ENCODE measurements at places on chromosomes 7 and 10.

DNA sequence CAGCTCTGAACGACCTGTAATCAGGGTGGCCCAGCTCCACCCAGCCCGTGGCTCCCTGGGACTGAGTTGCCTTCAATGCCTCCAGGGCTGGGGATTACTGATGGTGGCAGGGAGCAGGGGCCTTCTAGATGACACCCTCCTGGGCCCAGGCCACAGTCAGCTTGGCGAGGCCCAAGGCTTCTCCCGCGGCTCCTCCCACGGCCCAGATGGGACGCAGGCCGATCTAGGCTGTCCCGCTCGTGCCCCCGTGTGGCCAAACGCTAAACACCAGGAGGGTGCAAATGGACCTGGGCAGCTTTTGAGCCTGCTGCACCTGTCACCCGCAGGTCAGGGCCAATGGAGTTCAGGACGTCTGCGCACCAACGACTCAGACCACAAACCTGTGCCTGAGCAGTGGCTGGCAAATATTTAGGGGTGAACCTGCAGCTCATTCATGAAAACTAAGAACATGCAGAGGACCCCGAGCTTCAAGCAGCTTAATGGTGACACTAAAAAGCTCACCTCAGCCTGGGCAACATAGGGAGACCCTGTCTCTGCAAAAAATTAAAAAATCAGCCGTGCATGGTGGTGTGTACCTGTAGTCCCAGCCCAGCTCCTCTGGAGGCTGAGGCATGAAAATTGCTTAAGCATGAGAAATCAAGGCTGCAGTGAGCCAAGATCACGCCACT, 43.2 kb downstream of the ASB13 start:
- peak; percentile 91 for DNase-seq

DNA sequence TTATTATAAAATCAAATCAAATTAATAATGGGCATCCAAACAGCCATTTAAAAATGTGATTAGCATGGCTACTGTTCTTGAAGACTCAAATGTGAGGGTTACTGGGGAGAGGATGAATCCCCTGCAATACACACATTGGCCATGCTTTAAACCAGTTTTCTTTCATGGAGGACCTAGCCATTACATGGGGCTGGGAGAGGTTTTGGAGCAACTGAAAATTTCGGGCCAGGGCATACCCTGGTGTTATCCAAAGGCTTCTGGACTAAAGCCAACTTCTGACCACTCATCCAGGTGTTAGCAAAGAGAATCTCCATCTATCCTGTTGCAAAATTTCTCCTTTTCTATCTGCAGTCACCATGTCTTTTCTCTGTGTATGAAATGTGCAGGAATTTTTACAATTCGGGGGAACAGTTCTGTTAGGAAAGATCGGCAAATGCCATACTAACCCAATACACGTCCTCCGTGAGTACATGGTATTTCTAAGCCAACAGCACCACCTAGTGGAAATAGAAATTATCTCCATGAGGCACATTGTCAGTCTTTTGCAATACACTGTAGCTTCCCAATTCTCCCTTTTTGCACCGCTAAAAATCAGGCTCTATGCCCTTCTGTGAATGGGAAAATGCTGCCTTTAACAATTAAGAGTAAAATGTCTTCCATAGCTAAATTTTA, 47.0 kb upstream of the ZNF107 start:
- DNase-seq = no peak

DNA sequence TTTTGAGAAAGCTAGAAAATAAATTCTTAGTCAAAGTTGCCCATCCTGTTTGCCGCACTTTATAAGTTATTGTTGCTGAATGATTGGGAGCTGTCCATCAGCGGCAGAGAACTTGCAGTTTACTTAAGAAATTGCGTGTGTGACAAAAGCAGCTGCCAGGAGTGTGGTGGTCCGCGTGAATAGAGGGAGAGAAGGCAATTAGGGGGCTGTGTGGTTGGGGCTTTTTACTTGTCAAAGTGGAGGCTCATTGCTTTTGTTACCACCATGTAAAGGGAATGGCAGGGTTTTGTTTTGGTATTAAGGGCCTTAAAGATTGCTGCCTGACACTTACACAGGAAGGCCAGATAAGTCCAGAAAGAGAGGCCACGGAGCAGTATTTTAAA, 177.8 kb downstream of the TCF7L2 start:
- DNase-seq = no peak

DNA sequence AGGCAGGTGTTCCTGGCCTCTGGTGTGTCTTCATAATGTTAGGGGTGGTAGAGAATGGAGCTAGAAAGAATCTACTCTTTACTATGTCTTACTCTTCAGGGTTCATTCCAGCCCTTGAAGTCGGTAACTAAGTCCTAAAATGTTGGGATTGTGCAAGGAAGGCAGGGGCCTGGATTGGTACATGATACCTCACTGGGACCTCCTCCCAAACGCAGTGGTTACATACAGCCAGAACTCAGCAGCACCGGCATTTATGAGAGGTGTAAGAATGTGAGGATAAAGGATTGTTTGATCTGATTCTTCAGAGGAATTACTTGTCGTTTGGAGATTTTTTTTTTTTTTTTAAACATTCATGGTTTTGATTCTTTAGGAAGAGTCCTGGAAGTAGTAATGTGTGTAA, 6.9 kb downstream of the COMTD1 start:
- no peak for DNase-seq

DNA sequence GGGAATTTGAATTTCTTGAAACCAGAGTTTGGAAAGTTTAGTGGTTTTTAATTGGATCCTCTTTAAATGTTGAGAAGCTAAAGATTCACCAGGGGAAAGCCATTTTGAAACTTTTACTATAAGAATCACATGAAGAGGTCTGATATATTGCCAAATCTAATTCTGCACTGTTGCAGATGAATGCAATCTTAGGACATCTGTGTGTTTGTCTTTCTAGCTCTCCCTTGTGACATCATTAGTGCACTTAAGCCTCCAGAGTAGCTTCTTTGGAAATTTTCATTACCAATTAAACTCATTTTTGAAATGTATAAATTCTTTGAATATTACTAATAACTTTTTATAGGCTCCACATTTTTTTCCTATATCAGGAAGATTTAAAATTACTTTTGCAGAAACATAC, 160.2 kb downstream of the BICC1 start:
- no peak for DNase-seq

GRCh38 chr7:28149291-28150101, 31.1 kb downstream of the JAZF1 start:
- DNase-seq = no peak

GRCh38 chr10:20065814-20066213, 249.6 kb downstream of the PLXDC2 start:
- no peak for DNase-seq

DNA sequence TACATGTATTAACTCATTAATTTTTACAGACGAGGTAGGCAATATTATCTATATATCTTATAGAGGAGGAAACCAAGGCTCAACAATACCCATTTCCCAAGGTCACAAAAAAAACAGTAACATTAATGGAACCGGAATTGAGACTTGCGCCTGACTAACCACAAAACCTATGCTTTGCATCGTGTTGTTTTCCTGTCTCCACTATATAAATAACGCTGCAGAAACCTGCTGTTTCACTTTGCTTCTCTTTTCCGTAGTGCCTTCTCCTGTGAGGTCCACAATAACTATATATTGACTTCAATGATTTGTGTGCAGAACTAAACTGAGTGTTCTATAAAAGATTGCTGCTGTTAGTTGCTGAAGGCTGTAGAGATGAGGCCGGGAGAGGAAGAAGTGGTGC, 97.7 kb upstream of the RPA3 start:
- DNase-seq = no peak

GRCh38 chr7:2870471-2870931, 26.4 kb upstream of the GNA12 start:
- DNase-seq = peak; percentile 73

GRCh38 chr7:155863721-155864151, 51.5 kb upstream of the SHH start:
- peak; percentile 28 for DNase-seq

DNA sequence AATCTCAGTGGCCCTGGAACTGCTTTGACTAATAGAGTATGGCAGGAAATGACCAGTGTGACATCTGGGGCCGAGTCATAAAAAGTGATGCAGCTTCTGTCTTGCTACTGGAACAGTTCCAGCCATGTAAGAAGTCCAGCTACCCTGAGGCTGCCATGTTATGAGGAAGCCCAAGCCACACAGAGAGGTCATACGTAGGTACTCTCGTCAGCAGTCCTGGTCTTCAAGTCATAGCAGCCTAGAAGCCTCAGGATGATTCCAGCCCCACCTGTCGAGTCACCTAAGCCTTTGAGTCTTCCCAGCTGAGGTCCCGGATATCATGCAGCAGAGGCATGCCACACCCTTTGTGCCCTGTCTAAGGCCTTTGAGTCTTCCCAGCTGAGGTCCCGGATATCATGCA, 92.1 kb downstream of the PPP1R3C start:
- DNase-seq = no peak

DNA sequence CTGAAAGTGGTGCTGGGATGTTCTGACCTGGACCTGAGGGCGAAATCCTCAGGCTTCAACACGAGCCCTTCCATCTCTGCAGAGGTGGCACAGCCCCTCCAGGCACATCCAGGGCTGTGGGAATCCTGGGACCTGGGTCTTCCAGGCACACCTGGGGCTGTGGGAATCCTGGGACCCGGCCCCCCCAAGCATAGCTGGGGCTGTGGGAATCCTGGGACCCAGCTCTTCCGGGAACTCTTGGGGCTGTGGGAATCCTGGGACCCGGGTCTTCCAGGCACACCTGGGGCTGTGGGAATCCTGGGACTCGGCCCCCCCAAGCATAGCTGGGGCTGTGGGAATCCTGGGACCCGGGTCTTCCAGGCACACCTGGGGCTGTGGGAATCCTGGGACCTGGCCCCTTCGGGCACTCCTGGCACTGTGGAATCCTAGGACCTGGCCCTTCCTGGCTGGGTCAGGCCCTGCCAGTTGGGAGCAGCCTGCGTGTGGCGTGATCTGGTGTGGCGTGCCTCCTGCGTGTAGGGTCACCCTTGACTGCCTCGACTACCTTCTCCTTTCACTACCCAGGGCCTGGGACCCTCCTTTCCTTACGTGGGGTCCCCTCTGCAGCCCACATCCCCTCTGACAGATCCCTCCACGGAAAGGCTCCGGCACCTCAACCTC, 124.0 kb downstream of the WDR37 start:
- no peak for DNase-seq

DNA sequence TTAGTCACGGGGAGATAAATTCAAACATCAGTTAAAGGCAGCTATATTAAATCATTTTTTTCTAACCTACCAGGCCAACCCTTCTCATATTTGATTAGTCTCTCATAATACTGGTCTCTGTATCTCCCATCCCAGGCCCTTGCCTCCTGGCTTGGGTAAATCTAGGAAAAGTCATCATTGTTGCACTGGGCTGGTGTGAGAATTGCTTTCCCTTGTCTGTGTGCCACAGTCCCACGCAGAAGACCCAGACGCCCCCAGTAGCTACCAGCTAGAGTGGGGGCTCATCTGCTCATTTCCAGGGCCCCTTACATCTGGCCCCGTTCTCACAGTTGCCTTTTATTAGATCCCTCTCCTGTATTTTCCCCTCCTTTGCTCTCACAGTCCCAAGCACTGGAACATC, 67.6 kb upstream of the VIPR2 start:
- no peak for DNase-seq

DNA sequence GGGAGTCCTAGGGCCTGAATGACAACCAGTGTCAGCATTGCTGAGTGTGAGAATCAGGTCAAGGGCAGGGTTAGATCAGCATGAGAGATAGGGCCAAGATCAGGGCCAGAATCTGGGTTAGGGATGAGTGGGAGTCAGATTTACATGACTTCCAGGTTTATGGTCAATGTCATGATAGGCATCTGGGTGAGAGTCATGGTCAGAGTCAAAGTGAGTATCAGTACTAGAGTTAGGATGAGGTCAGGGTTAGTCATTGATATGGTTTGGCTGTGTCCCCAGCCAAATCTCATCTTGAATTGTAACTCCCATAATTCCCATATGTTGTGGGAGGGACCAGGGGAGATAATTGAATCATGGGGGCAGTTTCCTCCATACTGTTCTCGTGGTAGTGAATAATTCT, 12.3 kb downstream of the MRPS24 start:
- no peak for DNase-seq

DNA sequence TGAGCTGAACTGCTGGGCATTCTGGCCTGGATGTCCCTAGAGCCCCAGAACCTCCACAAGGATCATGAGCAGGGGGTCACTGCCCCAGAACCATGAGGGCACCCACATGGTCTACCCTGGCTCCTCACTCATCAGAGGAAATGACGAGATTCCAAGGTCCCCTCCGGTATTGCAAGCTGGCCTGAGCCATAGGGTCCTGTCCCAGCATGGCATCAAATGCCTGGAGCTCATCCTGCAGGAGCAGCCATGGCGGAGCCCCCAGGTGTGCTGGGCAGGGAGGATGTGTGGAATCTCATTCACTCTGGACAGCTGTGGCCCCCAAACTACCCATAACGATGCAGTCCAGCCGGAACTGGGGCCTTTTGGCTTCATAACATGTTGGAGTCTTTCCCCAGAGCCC, 66.6 kb upstream of the ANTXRL start:
- DNase-seq = no peak

GRCh38 chr7:112789453-112789816, 758 bp downstream of the TMEM168 start:
- no peak for DNase-seq

GRCh38 chr10:6625428-6625827, 45.4 kb upstream of the PRKCQ start:
- no peak for DNase-seq

DNA sequence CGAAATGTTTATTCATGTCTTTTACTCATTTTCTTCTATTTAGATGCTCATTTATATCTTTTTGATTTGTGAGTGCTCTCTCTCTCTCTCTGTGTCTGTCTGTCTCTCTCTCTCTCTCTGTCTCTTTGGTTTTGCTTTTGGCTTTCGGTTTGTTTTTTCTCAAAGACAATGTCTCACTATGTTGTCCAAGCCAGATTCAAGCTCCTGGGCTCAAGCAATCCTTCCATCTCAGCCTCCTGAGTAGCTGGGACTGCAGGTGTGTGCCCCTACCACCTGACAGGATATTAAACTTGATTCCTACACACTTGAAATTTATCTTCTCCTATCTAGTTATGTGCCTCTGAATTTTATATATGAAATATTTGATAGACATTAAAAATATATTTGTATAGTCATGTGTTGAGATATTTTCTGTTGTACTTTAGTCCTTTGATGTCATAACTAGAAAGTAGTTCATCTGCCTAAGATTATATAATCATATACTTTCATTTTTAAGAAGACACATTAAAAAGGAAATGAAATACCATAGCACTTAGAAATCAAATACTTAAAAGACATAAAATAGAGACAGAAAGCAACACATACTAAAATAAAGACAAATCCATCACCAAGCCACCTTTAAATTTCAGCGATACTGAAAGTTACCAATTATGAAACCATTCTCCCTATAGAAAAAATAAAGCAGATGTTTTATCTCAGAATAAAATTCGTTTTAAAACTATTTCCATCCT, 68.1 kb upstream of the SFMBT2 start:
- no peak for DNase-seq

- no peak for DNase-seq
Observed at GRCh38 chr7:102128303-102128702, 158.4 kb upstream of the SH2B2 start.

- no peak for DNase-seq
Observed at GRCh38 chr7:30411173-30411572, 67.4 kb downstream of the NOD1 start.

Data from right forelimb (tissue), 1 donor.